ENCODE measurements at places on chromosomes 5 and 9.
A peak's percentile ranks its signal among the peaks of the same experiment; 100 is the strongest.

DNA sequence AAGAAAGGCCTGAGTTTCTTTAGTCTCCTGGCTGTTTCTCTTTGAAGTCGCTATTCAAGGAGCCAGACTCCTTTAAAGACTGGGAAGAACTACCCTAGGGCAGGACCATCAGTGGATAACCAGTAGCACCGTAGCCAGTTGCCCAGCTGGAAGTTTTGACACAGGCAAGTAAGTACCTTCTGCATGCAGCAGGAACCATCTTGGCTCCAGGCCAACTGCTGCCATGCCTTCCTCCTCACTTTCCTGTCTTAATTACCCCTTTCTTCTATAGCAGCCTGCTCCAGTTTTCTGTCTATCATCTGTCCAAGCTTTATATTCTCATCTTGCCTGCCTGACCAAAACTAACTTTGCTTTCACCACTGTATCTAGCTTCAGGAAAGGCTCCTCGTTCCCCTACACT lies 149.7 kb upstream of the SV2C start:
- no peak for DNase-seq

DNA sequence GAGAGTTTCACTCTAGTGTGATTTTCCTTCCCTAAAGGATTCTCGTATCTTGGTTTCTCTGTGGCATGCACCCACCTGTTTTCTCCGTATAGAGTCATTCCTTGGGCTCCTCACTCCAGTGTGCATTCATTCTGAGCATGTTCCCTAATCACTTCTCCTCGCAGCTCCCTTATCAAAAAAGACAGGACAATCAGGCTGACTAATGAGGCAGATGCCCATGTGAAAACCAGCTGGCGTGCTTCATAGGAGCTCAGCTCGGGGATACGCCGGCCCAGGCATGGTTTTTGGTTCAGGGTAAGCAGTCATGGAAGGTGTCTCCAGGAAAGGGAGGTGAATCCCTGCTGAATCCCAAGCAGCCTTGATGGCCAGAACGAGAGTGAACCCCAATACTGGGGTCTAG lies 41.2 kb upstream of the INSYN2B start:
- DNase-seq = no peak

GRCh38 chr5:135438636-135439221 lies 8.4 kb downstream of the DCANP1 start:
- peak; percentile 15 for DNase-seq

GRCh38 chr9:133818444-133818843 lies 80.3 kb upstream of the SARDH start:
- no peak for DNase-seq

DNA sequence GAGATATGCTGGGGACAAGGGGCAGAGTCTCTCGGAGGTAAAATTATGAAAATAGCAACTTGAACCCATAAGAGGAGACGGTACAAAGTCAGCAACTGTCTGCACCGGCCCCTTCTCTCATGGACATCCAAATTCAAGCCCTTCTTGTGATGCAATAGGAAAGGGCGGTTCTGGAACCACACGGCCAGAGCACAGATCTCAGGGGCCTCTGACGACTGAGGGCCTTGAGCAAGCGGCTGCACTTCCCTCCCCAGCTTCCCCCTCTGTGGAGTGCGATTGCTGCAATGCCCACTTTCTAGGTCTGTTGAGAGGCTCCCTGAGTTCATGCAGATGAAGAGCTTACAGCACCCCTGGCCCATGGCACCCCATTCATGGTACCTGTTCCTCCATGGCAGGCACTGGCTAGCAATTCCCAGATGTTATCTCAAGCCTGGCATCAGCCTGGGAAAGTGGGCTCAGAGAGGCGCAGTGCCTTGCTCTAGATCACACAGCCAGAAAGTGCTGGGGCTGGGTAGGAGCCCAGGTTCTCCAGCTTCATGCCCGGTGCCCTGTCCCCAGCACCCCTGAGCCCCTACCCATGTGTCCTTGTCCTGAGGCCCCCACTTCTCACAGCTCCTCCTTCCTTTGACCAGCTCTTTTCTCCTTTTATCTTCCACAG lies 17.7 kb upstream of the CPLX2 start:
- DNase-seq = no peak

DNA sequence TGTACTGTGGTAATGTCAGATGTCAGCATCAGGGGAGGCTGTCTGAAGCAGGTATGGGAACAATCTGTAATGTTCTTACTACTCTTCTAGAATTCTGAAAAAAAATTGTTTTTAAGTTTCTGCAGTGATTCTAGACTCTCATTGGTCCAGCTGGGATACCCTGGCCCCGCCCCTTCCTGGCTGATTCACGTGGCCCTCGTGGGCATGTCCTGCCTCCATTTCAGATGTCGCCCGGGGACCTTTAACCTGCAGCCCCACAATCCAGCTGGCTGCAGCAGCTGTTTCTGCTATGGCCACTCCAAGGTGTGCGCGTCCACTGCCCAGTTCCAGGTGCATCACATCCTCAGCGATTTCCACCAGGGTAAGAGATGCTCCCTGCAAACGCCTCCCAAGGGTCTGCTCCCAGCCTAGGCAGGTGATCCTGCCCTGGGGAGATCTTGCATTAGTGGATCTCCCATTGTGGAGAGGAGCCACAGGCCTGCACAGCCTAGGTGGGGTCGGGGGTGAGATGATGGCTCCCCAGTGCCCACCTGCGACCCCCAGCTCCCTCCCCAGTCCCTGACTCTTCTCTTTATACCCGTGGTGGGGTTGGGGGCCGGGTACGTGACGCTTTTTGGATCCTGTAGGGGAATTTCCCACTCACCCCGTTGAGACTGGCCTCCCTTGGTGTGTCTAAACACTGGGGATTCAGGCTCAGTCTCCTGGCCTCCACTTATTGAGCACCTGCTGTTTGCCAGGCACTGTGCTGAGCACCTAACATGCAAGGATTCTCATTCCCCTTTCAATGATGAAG lies 36.5 kb downstream of the LAMC3 start:
- DNase-seq = no peak

GRCh38 chr9:128635266-128636023 lies 21.2 kb downstream of the DYNC2I2 start:
- DNase-seq = peak; percentile 85

DNA sequence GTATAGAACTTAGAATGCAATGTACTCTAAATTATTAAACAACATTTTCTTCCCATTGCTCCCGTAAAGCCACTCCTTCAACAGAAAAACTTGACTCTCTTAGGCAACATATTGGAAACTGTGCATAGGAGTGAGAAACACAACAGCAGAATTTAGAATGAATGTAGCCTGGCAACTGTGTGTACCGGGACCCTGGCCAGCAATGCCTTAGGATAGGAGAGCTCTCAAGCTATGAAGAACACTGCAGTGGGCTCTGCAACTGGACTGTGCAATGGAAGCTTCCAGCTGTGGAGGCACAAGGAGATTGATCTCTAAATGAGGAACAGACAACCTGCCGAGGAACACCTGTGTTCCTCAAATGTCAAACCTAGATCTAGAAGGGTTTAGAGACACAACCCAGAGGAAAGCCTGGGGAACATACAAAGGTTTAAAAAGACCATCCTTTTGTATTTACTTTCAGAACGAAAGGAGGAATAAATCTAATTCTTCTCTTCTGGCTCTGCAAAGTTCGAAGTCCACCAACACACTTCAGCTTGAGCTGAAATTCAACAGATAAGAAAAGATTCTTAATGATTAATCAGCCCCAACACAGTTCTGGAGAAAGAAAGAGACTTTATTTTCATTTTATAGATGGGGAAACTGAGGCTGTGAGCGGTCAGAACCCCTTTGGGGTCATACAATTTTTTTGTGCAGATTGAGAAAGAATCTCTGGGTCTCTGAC lies 51.5 kb upstream of the ARL15 start:
- DNase-seq = no peak

DNA sequence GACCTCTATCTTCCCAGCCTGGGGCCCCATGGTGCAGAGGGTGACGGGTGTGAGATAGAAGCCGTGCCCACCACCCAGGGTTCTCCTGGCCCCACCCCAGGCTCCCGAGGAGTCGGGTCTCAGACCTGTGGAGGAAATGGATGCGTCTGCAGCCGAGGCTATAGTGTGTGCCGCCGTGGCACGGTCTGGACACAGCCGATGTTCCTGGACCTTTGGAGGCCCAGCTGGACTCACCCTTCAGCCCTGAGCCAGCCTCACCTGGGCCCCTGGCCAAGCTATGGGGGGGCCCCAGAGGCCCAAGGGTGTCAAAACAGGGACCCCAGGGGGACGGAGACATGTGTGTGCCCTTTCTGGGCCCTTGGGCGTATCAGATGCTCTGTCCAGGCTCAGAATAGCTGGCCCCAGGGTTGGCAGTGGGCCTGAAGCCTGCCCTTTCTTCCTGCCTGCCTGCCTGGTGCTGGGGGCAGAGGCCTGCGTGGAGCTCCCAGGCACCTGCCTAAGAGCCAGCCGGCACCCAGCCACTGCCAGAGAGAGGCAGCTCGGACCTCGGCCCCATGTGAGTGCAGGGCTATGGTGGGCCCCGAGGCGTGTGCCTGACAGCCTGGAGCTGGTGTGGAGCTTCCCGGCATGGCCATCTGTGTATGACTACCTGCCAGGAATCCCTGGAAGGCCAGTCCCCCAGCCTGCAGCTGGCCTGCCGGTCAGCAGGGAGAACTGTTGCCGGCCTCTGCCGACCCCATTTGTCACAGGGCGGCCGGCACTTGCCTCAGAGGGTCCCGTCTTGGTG lies 41.8 kb downstream of the KCNT1 start:
- DNase-seq = no peak

DNA sequence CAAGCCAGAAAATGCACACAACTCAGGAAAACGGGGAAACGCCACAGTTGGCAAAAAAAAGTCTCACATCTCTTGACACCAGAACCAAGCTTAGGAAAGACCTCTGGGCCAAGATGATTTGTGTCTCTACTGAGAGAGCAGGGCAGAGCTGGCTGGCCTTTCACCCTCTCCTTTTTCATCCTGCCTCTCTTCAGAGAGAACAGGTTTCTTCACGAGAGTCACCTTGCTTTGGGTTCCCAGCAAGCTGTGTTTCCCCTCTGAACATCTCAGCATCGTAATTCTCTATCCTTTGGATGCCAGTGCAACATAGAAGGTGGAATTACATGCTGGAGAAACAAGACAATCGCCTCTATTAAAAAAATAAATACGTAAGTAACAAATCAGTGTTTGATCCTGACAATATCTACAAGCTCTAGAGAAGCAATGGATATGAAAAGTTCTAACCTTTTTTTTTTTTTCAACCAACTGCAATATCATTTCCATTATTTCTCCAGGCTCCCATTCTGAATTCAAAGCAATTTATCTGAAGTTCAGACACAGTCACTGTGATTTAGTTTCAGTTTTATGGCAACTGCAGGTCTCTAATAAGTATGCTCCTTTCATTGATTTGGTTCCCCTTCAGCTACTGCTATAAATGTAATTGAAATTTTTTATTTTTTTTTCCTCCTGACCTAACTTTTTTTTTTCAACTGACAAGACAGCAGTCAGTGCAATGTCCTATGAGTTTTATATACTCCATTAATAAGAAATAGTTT lies 708.6 kb downstream of the DTWD2 start:
- DNase-seq = no peak

GRCh38 chr5:113487416-113487780 lies 855 bp downstream of the MCC start:
- peak; percentile 35 for DNase-seq

- DNase-seq = no peak
Measured at GRCh38 chr9:86925686-86926085, 21.6 kb downstream of the GAS1 start.

DNA sequence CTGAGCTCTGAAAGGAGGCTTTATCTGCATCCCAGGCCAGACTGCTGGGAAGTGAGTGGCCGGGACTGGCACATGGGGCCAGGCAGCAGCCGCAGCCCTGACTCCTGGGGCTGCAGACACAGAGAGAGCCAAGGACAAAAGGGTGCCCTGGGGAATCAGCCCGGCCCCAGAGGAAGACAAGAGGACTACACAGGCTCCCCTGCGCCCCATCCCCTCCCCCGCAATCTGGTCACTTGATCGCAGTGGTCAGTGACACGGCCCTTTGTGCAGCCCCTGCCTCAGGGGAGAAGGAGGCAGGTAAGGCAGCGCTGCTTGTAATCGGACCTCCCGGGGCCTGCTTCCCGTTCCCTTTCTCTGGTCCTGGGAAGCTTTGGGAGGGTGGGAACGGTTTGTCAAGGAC lies 55.5 kb upstream of the FUBP3 start:
- DNase-seq = no peak

DNA sequence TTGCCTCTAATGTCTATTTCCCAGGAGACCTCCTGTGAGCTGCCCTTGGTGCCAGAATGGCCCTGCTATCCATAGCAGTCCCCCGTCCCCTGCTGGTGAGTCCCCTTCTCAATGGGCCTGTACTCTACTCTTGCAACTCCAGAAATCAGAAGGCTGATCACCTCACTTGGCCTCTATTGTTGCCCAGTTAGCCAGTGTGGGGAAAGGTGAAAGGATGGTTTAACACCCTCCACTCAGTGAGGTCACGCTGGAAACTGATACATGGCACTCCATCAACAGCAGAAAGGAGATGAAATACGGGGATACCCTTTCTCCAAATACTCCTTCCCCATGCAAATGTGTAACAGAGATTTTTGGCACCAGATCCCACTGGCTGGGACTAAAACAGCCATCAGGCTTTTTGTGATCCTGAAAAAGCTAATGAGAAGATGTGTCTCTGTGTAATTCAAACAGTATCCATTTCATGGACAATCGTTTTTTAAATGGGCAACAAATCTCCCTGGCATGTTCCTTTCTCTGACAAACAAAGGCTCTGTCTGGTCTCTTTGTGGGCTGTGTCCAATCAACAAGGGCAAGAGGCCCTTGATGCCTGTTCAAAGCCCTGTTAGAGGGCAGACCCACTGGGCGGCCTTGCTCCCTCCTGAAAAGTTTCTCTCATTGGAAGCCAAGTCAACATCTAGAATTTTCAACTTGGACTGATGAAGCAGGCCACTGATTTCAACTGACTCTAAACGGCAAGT lies 343.7 kb downstream of the SPOCK1 start:
- DNase-seq = no peak

DNA sequence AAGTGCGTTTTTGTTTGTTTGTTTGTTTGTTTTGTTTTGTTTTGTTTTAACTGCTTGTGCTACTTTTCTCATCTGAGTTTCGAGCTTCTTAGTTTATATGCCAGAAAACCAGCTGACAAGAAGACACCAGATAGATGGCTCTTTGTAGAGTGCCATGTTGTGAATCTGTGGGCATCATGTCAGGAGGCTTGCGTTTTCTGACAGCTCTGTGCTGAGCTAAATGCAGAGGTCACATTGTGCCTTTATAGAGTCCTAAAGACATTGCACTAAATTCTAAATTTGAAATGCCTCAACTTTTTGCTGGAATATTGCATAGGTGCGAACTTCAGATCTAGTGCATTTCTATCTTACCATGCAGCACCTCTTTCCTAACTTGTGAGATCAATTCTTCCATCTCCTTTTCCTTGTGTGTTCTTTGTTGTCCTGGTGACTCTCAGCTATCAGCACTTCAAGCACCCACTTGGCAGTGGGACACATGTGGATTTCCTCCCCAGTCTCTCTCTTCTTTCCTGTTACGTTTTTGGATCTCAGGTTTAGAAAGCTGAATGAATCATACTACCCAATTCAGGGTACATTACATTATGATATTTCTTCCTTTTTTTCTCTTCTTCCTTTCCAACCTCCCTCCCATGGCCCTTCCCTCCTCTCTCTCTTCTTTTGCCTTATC lies 379.0 kb upstream of the RPS23 start:
- no peak for DNase-seq

All from D341Med (cell line).